Stimulated activated CD4-positive, alpha-beta T cell treated with anti-CD3 and anti-CD28 coated beads, Interleukin-1b, Interleukin-23, amount 100 ng/mL, for 48 hours (primary cell): ENCODE measurements at places on chromosomes 12 and 14.

GRCh38 chr12:65492998-65493912 is 214.8 kb downstream of the MSRB3 start:
- no peak for DNase-seq

DNA sequence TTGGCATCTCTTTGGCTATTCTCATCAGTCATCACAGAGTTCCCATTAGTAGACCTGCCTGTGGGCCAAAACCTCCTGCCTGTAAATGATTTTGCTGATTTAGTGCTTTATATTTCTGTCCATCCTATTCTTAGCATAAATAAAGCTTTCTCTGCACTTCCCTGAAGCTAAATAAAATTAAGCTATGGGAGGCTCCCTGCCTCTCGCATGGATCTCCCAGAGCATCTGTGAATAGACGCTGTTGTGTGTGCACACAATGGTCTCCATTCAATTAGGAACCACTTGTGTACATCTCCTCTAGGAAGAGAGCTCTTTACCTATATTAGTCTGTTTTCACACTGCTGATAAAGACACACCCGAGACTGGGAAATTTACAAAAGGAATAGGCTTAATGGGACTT is 80.4 kb downstream of the PPFIBP1 start:
- no peak for DNase-seq

DNA sequence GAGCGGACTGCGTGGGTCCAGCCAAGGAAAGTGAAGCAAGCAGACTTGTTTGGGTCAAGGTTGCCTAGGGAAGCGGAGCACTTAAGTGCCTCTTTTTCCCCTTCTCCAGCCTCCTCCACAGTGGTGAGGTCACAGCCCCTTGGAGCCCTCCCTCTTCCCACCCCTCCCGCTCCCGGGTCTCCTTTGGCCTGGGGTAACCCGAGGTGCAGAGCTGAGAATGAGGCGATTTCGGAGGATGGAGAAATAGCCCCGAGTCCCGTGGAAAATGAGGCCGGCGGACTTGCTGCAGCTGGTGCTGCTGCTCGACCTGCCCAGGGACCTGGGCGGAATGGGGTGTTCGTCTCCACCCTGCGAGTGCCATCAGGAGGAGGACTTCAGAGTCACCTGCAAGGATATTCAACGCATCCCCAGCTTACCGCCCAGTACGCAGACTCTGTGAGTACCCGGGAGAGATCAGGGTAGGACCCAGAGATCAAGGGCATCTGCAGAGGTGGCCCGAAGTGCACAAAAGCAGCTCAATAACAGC is at the start of gene TSHR:
Gene TSHR, plus strand, starts transcription at position 206 of the 526 bp plus-strand sequence. Its CDS starts 60 bp downstream, at position 266.
- DNase-seq, result no peak

GRCh38 chr12:124422570-124423523 is 128.0 kb downstream of the RFLNA start:
- DNase-seq, result no peak

GRCh38 chr12:89878950-89879349 is 170.3 kb upstream of the ATP2B1 start:
- no peak for DNase-seq

GRCh38 chr12:72072592-72073212 is 134.1 kb downstream of the TPH2 start:
- DNase-seq, result no peak

DNA sequence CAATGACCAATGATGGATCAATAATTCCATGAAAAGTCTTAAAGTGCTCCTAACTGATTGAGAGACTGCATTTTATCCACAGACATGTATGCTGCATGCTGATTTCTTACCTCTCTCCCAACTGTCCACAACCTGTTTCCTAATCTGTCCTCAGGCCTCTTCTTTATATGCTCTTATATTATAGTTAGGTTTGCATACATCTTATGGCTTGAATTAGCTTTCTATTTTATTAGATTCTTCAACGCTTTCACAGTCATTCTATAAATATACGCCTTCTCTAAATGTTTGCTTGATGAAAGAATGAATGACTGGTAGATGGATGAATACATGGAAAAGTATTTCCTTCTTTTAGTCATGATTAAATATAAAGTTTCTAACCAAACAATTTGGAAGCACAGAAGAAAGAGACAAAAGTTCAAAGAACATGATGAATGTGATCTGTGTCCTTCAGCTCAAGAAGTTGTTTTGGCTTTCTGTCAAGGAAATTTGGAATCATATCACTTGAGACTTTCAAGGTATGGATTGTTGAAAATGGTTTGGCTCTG is 91.8 kb upstream of the NPAS3 start:
- DNase-seq, result no peak

GRCh38 chr14:76152333-76152681 is 585 bp downstream of the GPATCH2L start:
- peak; percentile 76 for DNase-seq

GRCh38 chr12:114767906-114768722 is 84.1 kb upstream of the TBX3 start:
- no peak for DNase-seq

DNA sequence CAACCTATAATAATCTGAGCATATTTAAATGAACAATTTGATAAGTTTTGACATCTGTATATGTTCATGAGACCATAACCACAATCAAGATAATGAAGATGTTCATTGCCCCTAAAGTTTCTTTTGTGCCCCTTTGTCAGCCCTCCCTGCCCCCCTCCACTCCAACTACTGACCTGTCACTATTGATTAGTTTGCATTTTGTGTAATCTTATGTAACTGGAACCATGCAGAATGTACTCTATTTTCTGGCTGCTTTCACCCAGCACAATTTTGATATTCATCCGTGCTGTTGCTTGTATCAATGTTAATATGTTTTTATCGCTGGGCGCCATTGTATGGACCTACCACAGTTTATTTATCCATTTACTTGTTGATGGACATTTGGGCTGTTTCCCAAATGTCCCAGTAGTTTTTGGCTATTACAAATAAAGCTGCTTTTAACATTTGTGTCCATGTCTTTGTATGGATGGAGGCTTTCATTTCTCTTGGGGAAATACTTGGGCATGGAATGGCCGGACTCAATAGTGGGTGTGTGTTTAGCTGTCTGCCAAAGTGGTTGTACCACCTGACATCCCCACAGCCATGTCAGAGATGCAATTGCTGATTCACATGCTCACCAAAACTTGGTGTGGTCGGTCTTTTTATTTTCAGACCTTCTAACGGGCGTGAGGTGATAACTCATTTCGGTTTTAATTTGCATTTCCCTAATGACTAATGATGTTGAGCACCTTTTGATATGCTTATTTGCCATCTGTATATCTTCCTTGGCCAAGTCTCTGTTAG is 38.9 kb downstream of the EML1 start:
- DNase-seq, result no peak
